ENCODE measurements at places on chromosomes 6 and 20. TPM values are rescaled to one million over a fixed set of nuclear protein-coding genes. Genes with fewer than 3 reads are reported as not detected.
A peak's percentile ranks its signal among the peaks of the same experiment; 100 is the strongest.

GRCh38 chr6:156183678-156184077, 593.5 kb upstream of the ARID1B start:
- DNase-seq = no peak

DNA sequence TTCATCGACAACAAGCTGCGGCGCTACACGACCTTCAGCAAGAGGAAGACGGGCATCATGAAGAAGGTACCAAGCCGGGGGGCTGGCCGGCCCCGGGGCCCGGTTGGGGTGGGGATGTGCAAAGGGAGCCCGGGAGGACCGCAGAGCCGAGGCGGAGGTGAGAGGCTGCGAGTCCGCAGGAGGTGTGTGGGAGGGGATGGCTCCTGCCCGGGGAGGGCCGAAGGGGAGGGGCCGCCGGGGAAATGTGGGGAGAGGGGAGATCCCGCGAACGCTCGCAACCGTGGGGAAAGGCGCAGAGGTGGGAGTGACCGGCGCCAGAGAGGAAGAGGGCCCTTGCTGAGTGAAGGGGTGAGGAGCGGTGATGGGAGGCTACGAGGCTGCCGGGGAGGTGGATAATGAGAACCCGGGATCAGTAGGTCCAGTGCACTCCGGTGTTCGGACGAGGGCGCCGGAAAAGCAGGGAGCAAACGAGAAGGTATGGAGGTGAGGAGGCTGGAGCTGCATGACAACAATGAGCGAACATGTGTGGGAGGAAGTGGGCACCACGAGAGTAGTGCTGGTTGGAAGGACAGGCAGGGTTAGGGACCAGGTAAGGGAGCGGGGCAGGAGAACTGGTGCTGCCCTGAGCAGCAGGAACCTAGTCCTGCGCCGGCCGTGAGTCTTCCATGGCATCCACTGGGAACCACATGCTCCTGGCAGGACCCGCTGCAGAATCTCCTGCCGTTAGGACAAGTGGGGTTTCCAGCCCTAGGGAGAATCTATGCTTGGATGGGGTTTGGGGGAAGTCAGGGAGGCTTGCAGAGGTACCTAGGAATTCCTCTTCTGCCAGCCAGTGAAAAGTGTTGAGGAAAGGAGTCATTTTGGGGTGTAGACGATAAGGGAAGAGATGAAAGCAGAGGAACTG, 1.3 kb downstream of the SRF start:
- DNase-seq = peak; percentile 36

DNA sequence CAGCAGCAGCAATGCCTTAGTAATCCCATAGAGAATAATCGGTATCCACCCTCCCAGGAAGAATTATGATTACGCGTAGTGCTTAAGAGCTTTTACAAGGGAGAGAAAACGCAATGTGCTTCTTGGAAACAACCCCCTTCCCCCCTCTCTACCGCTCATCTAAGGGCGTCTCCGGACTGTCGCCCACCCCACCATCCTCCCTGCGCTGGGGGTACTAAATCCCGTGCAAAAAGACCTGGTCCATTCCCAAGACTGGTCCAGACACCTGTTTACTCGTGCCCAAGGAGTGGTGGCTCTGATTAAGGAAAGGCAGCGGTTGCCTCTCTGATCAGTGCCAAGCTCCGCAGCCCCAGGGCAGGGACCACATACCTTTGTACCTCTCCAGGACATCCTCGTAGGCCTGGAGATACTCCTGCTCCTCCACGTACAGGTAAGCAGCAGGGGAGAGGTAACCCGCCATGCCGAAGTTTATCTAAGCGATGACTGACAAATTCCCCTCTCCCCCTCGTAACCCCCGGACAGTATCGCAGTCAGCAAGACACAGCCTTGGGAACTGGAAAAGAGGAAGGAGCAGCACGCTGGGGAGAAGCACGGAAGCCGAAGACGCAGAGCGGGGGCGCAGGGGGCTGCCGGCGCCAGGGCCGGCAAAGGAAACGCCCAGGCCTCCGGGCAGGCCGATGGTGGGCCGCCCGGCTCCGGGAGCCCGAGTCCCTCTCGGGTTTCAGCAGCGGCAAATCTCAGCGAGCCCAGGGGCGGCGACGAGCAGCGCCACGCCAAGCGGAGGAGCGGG, 112.0 kb upstream of the BEND6 start:
- peak; percentile 60 for DNase-seq

DNA sequence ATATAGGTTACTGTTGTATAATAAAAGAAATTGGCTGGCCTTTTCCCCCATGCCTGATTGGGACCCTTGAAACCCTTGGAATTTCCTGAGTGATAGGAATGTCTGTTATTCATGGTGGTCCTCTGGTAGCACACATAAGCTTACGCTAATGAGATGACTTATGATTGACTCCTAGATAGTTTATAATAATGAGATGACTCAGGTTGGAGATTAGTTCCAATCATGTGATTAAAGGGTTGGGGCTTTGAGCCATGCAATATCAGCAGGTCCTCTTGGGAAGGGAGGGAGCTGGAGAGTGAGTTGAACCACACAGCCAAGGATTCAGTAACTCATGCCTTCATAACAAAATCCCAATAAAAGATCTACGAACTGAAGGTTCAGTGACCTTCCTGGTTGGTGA, 407.6 kb upstream of the MANEA start:
- DNase-seq = no peak

DNA sequence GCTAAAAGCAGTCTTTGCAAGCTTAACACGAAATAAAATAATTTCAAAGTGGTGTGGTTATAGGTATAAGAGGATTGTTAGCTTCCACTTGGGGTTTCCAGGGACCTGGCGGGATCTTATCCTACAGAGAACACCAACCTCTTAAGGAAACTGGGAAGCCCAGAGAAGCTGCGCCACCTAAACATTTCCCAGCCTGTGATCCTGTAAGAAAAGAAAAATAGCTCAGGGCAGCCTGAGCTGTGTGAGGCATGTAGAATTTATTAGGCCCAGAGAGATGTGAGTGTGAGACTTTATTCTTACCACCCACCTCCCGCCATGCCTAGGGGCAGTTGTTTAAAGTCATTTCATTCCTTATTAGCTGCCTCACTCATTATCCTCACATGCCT, 54.1 kb downstream of the CCN2 start:
- DNase-seq = no peak

- no peak for DNase-seq
These were observed 567.3 kb upstream of the BTBD3 start for GRCh38 chr20:11350126-11351005.

GRCh38 chr6:31736021-31736767, at the start of gene CLIC1:
Gene CLIC1 (minus strand): TSS chr6:31736530. CDS start chr6:31736300, 230 bp downstream.
- peak; percentile 83 for DNase-seq

DNA sequence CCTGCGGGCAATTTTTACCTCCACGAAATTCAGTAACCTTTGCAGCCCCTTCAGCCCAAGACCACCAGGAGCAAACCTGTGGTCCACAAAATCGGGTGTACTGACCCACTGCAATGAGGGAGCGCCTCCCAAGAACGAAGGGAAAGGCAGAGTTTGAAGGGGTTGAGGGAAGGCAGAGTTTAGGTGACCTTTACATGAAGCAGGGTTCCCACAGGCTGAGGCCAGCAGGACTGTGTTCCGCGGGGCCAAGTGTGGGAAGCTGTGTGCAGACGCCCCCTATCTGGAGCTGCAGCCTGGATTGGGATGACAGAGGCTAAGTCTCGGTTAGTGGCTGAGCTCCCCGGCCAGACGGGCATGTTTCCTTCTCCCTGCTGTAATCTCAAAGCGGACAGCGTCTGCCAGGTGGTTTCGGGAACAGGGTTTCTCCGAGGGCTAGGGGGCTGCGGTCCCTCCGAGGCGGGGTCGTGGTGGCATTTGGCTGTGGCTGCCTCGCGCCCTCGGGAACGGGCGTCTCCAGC, 826 bp upstream of the PYGB start:
- DNase-seq = peak; percentile 70

- no peak for DNase-seq
These were observed 42.6 kb downstream of the PLCG1 start for GRCh38 chr20:41179961-41180360.

DNA sequence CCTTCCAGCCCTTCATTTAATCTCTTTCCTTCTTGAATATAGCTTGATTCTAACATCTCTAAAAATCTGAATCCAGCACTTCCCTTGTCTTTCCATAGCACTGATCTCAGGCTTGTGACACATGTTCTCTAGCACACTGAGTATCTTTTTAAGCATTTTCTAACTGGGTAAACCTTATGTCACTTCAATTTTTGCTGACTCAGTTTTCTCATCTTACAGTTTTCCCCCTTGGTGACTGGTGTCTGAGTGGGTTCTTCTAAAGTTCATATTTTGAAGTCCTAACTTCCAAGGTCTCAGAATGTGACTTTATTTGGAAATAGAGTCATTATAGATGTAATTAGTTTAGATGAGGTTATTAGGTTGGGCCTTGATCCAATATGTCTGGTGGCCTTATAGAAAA, 153.9 kb downstream of the PAK5 start:
- no peak for DNase-seq

DNA sequence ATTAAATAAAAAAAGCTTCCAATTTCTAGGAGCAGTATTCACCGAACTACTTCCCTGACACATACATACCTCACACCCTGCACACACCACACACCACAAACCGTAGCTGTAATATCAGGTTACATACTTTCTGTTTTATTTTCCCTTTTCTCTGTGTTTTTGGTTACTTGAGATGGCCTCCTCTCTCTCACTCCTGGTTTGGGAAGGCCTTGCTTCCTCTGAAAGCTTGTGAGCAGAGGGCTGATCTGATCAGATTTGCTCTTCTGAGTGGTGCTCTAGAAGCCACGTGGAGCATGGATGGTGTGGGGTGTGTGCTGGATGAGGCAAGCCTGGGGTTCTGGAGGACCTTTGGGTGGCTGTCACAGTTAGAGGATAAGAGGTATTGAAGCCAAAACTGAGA, 20.9 kb downstream of the UTRN start:
- peak; percentile 28 for DNase-seq

- no peak for DNase-seq
These were observed 223.1 kb upstream of the AGPAT4 start for GRCh38 chr6:161496941-161497340.

DNA sequence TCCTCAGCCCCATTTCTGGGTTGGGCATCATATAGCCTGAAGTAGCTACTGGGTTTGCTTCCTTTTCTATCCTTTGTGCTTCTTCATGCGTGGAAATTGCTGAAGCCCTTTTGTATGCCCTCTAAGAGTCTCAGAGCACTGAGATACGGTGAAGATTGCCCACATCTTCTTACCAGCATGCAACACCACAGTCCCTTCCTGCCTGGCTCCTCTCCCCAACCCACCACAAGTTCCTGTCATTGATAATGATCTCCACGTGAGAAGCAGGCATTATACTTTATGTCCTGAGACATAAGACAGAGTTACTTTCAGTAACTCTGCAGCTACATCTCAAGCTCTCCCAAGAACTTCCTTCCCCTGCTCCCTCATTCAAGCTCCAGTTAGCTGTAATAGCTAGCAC, 15.8 kb upstream of the PLCB4 start:
- DNase-seq = no peak

DNA sequence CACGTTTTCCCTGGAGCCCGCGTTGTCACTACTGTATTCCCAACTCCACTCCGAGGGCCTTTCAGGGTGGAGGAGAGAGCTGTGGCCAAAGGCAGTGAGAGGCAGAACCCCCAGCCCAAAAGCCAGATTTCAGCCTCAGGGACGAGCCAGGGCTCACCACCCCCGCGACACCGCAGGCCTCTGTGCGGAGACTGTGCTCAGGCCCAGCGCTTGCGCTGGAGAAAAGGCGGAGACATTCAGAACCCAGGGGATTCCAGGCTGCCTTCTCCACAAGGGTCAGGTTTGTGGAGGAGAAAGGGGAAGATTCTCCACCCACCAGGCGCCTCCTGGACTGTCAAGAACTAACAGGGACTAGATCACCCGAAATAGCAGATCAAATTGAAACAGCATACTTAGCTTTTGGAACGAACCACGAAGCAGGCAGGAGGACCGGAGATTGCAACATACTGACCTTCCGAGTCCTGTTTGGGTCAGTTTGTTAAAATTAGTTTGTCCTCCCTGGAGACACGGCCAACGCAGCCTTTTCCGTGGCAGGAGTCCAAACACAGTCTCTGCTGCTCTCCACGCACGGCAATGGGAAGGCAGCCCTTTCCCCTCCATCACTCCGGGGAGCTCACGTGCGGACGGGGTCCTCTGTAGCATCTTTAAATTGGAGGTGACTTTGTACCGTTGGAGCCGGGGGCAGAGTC, 14.4 kb downstream of the DLL1 start:
- DNase-seq = no peak

- DNase-seq = no peak
These were observed 19.9 kb downstream of the TREML4 start for GRCh38 chr6:41247882-41248705.

GRCh38 chr6:3841711-3842565, 7.2 kb upstream of the FAM50B start:
- DNase-seq = peak; percentile 88

GRCh38 chr6:88605271-88605670, 358.1 kb downstream of the RNGTT start:
- no peak for DNase-seq

GRCh38 chr6:89310929-89311328, 4.2 kb downstream of the GABRR2 start:
- DNase-seq = peak; percentile 59

DNA sequence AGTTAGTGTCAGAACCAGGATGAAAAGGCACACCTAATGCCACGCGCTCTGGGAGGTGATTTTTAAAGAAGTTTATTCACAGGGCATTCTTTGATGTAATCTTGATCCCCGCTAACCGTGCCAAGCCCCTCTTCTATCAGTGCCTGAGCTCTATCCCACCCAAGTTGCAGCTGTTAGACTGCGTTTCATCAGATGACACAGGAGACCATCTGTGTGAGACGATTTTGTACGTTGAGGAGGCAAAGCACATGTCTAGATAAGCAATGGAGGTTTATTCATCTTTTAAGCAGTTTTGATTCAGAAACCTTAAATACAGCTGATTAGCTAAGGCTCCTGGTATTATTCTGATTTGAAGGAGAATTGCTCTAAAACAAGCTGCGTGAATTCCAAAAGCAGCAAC, 18.6 kb downstream of the RNASET2 start:
- DNase-seq = no peak

The LST1 gene
- total RNA-seq = not detected

The TMEM242 gene
- total RNA-seq = 7.9 TPM

The TBXT gene
- total RNA-seq = not detected

The RAB32 gene
- 29.8 TPM for total RNA-seq

The HDAC2 gene
- 55.3 TPM for total RNA-seq

The HEY2 gene
- total RNA-seq = not detected

The ELOVL5 gene
- 57.2 TPM for total RNA-seq

The BNIP5 gene
- not detected for total RNA-seq

The GNMT gene
- total RNA-seq = 0.47 TPM

The NFATC2 gene
- total RNA-seq = 12.4 TPM

The MAS1 gene
- not detected for total RNA-seq

The OTOR gene
- not detected for total RNA-seq

The HLA-DQA2 gene
- not detected for total RNA-seq

The BPIFB2 gene
- not detected for total RNA-seq

The GPRC6A gene
- not detected for total RNA-seq

The C6orf52 gene
- 0.80 TPM for total RNA-seq

Data from PC-3 (cell line).